SK-MEL-5 (cell line): ENCODE measurements at places on chromosomes 16 and 17. TPM values are rescaled to one million over a fixed set of nuclear protein-coding genes. Genes with fewer than 3 reads are reported as not detected.

DNA sequence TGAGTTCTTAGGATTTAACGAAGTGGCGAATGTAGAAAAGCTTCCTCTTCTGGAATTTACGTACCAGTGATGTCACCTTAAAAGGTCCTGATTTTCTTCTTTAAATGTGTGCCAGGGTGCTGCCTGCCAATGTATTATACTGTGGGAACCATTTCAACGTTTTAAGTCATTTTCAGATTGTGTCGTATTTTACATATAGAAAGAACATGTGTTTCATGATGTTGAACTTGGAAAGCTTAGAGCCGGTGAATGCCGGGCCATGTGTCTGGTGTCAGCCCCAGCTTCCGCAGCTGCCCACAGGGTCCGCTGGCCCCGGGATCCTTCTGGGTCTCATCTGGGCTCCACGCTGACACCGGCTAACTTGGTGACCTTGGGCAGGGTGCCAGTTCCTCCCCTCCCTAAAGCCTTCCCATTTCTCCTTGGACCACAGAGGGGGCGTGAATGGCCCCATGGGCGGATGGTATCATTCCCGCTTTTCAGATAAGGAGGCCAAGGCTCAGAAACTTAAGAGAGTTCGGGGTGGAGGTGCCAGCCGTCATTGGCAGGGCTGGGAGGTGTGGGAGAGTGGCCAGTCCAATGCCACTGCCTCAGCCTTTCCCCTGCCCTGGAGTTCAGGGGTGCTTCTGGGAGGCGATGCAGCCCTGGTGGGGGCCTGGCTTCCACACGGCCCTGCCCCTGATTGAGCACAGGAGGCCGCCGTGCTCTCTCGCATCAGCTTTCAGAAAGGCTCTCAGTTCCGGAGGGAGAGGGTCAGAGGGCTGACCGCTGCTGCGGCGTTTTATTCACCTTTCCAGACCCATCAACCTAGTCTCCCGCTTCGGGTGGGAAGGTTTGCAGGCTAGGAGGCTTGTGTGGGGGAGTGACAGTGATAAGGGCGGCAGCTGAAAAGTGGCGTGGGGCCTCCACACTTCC, 68.8 kb upstream of the CIBAR2 start:
- DNase-seq, result no peak

GRCh38 chr17:61122326-61122913, 277.2 kb upstream of the TBX2 start:
- DNase-seq, result no peak

The RARA gene
- total RNA-seq, result 7.6 and 9.0 TPM in 2 replicates

- no peak for DNase-seq
These were observed 65.8 kb downstream of the TBX4 start for GRCh38 chr17:61517843-61518606.

DNA sequence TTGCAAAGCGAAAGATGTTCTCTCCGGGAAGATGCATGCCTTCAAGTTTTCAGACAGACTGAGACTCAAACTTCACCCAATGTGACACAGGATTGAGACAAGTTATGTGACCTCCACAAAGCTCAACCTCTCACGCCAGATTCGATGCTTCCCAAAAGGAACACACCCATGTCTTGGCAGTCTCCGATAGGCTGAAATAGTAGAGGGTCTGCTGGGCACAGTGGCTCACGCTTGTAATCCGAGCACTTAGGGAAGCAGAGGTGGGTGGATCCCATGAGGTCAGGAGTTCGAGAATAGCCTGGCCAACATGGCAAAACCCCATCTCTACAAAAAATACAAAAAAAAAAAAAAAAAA, 22.1 kb downstream of the ZFHX3 start:
- no peak for DNase-seq

GRCh38 chr16:75086688-75087374, 29.7 kb downstream of the LDHD start:
- no peak for DNase-seq

- DNase-seq, result no peak
These were observed 39.0 kb upstream of the AKAP1 start for GRCh38 chr17:57045868-57046704.

The CEP295NL gene
- total RNA-seq, result 0.74 and 0.80 TPM in 2 replicates

GRCh38 chr17:27417596-27418365, 38.5 kb upstream of the KSR1 start:
- DNase-seq, result no peak

The ABCC12 gene
- not detected in 2 replicates for total RNA-seq

The RAP1GAP2 gene
- 1.7 and 2.0 TPM in 2 replicates for total RNA-seq

The BEAN1 gene
- total RNA-seq, result 1.4 TPM in 1 of 2 replicates, not detected in the other

DNA sequence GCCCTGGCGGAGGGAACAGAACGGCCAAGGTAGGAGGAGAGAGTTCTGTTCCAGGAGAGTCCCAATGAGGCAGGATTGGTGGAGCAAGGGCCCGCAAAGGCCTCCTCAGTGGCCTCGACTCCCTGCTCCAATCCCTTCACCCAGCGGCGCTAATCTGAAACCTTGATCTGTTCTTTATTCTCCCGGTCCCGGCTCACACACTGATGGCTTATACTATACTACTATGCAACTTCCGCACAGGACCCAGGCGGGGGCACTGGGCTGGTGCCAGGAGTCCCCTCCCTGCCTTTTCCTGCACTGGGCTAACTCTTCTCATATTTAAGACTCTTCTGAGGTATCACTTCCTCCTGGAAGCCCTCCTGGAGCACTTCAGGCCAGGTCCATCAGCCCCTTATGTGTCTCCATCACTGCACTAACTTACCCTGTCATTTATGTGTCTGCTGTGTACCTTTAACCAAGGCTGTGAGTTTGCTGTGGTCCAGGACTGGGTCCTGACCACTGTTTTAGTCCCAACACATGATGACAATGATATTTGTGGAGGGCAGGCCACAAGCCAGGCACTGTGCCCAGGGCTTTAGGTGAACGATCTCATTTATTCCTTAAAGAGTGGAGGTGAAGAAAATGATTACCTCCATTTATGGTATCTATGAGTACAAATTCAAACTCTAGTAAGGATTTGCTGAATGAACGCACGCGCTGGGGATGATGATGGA, 6.8 kb downstream of the CCDC102A start:
- DNase-seq, result no peak

- DNase-seq, result peak; percentile 91
These were observed 787 bp downstream of the PRKAR1A start for GRCh38 chr17:68512960-68513474.

The EIF3CL gene
- 30.1 and 47.9 TPM in 2 replicates for total RNA-seq

The TP53TG3B gene
- not detected in 2 replicates for total RNA-seq

The PRDM7 gene
- total RNA-seq, result 4.1 and 6.2 TPM in 2 replicates

The KRTAP9-4 gene
- not detected in 2 replicates for total RNA-seq

The GAS2L2 gene
- not detected in 2 replicates for total RNA-seq

DNA sequence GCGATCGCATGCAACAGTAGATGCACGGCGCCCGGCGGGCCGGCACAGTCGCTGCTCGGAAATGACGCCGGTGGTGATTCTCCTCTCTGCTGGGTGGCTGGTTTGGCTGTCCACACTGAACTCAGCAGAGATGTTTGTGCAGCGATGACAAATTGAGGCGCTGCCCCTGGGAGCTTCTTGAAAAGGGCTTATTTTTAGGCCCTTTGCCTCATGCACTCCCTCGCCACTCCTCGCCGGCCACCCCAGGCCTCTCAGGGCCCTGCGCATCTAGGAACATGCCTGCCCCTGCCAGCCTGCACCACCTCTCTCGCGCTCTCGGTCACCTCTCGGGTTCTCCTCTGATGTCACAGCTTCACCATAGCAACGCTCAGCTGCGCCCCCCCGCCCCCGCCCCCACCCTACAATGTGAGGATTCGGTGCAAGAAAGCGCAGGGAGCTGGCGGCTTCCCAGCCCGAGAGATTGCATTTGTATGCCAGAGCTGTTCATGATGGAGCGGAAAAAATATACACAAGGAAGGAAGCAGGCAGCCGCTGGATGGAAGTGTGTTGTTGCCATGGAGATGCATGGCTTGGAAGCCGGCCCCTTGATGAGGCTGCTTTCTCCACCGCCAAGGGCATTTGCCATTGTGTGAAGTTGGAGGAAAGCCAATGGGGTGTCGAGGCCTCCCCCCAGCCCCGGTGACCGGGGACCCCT, 81.3 kb upstream of the PLCG2 start:
- no peak for DNase-seq

GRCh38 chr16:22225060-22225459, 19.0 kb downstream of the EEF2K start:
- no peak for DNase-seq

The GLTPD2 gene
- not detected in 2 replicates for total RNA-seq

DNA sequence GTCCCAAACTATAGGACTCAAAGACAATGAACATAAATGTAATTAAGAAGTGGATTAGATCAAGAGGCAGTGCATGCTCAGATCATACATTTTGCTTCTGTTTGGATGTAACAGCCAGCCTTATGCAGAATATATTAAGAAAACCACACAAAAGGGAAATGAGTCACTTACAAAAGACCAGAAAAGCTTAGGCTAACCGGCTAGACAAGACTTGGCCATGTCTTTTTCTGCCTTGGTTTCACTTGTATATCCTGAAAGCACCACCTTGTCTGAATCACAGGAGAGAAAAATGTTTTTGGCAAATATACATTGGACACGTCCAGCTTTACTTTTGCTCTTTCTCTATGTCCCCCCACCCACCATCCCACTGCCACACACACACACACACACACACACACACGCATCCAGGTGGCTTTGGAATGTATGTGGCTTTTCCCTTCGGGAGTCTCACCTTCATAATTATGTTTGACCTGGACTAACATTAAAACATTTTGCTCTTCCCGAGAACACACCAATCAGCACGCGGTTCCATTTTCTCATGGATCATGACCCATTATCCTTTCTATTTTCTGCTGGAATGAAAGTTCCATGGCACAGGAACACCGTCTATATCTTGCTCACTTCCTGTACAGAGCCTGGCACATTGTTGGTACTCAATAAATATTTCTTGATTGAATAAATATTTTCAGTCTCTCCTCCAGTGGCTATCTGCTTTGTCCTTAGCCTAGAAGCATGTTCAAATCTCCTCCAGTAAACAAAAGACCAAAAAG, 64.6 kb downstream of the CDK5R1 start:
- DNase-seq, result peak; percentile 25

- peak; percentile 79 for DNase-seq
These were observed 80.7 kb downstream of the RAB11FIP4 start for GRCh38 chr17:31472137-31472536.

DNA sequence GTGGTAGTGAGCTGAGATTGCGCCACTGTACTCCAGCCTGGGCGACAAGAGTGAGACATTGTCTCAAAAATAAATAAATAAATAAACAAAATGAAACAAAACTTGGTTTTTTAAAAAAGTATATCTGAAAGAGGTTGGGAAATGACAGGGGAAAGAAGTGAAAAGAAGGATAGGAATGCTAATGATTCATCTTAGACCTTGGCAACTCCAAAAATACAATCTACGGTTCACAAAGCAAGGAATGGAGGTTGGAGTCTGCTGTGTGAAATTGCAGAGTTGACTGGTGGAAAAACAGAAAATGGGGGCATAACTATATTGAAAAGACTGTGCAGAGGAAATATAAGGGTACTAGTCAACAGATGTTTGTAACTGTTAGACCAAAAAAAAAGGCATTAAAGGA, 40.0 kb upstream of the CD300E start:
- no peak for DNase-seq

- no peak for DNase-seq
These were observed 19.9 kb downstream of the ZNHIT3 start for GRCh38 chr17:36506249-36506826.

DNA sequence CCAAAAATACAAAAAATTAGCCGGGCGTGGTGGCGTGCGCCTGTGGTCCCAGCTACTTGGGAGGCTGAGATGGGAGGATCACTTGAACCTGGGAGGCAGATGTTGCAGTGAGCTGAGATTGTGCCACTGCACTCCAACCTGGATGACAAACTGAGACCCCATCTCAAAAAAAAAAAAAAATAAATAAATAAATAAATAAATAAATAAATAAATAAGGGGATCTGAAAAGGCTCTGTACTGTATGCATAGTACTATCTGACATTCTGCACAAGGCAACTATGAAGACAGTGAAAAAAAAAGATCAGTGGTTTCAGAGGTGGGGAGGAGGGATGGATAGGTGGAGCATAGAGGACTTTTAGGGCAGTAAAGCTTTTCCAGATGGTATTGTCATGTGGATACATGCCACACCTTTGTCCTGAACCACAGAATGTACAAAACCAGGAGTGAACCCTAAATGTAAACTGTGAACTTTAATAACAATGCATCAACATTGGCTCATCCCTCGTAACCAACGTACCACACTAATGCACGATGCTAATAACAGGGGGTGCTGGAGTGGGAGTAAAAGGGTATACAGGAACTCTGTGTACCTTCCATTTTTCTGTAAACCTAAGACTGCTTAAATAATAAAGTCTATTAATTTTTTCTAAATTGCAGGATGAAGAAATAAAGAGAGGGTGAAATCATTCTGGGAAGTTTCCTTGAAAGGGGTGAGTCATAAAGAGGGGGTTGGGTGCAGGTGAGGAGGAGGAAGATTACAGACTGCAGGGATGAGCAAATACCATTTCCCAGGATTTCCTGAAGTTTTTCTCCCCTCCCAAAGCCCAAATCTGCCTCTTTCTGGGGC, 155.8 kb upstream of the SDK2 start:
- DNase-seq, result no peak

GRCh38 chr17:21511363-21512195, 135.4 kb downstream of the KCNJ12 start:
- peak; percentile 86 for DNase-seq

DNA sequence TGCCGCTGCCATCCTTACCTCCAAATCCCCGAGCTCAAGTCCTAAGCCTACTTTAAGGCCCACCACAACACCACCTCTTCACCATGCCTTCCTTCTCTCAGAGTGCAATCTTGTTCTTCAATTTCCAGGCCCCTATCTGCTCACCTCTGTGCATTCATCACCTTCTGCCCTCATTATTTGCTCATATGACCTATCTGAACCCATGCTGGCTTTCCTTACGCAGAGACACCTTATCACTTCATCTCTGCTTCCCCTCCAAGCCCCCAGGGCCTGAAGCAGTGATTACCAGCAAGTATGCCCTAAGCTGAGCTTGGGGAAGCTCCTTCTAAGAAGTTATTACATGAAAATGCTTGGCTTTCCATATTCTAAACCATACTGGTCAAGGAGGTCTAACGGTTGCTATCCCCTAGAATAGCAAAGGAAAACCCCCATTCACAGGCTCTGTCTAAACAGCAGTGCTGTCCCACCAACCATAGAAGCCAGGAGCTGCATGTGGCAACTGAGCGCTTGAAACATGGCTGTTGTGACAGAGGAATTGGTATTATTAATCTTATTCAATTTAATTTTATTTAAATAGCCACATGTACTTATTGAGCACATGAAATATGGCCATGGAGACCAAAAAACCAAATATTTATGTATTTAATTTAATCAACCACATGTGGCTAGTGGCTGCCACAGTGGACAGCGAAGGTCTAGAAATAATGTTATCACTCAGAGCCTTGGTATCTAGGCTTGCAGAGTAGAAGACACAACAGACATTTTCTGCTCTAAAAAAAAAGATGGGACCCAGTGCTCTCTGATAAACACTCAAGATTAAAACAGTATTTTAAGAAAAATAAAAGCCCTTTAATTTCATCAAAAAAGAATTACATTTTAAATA, 13.9 kb downstream of the USP7 start:
- no peak for DNase-seq
